Smooth muscle cell of trachea (primary cell): ENCODE measurements at places on chromosomes 12 and 14. TPM values are rescaled to one million over a fixed set of nuclear protein-coding genes. Genes with fewer than 3 reads are reported as not detected.

The ESR2 gene
- total RNA-seq = 0.29 and 0.50 TPM in 2 replicates

The SERPINA9 gene
- total RNA-seq = 0.50 TPM in 1 of 2 replicates, not detected in the other

The CFAP251 gene
- 1.6 and 4.8 TPM in 2 replicates for total RNA-seq

The RGS6 gene
- not detected in 2 replicates for total RNA-seq

The KRT77 gene
- total RNA-seq = not detected in 2 replicates

The HRK gene
- total RNA-seq = 0.17 TPM in 1 of 2 replicates, not detected in the other

The HOXC6 gene
- total RNA-seq = under 0.01 TPM in 2 replicates

The RPS6KL1 gene
- total RNA-seq = 1.0 and 1.2 TPM in 2 replicates

The SP7 gene
- total RNA-seq = not detected in 2 replicates

The NIN gene
- total RNA-seq = 29.6 and 43.5 TPM in 2 replicates

The KLRF1 gene
- 0.15 TPM in 1 of 2 replicates, not detected in the other for total RNA-seq

The WDHD1 gene
- total RNA-seq = 6.3 and 18.8 TPM in 2 replicates

The BCL7A gene
- total RNA-seq = 4.5 and 5.3 TPM in 2 replicates

The BHLHE41 gene
- total RNA-seq = 0.87 and 3.1 TPM in 2 replicates

The ZBTB39 gene
- 3.5 and 5.0 TPM in 2 replicates for total RNA-seq

The CLEC9A gene
- not detected in 2 replicates for total RNA-seq
